ENCODE measurements at places on chromosomes 7 and 10.
A peak's percentile ranks its signal among the peaks of the same experiment; 100 is the strongest.

GRCh38 chr7:12397671-12398070, 6.0 kb downstream of the VWDE start:
- DNase-seq = no peak
- no peak overlapping the region for H3K27ac ChIP-seq
- no peak overlapping the region for H3K4me3 ChIP-seq
- no peaks in the 10 kb centered on the region for H3K27me3 ChIP-seq
- no peaks in the 10 kb centered on the region for H3K4me1 ChIP-seq
- no peaks in the 10 kb centered on the region for H3K36me3 ChIP-seq

GRCh38 chr10:25257646-25258045, 82.8 kb downstream of the GPR158 start:
- H3K4me3 ChIP-seq = no peak overlapping the region
- no peak for DNase-seq
- H3K36me3 ChIP-seq = no peaks in the 10 kb centered on the region
- no peaks in the 10 kb centered on the region for H3K27me3 ChIP-seq
- H3K4me1 ChIP-seq = no peaks in the 10 kb centered on the region

- no peak for DNase-seq
- H3K4me1 ChIP-seq = peaks cover 100% of the 10 kb centered on the region
- H3K36me3 ChIP-seq = no peaks in the 10 kb centered on the region
- H3K27me3 ChIP-seq = no peaks in the 10 kb centered on the region
These were observed 8.3 kb downstream of the TSPAN14 start for GRCh38 chr10:80462299-80462980.

GRCh38 chr10:89785095-89785494, 83.7 kb downstream of the KIF20B start:
- H3K4me3 ChIP-seq = no peak overlapping the region
- H3K4me1 ChIP-seq = no peaks in the 10 kb centered on the region
- no peak overlapping the region for H3K27ac ChIP-seq
- DNase-seq = no peak
- H3K36me3 ChIP-seq = peaks cover 7% of the 10 kb centered on the region
- H3K27me3 ChIP-seq = no peaks in the 10 kb centered on the region

- no peak overlapping the region for H3K27ac ChIP-seq
- no peak overlapping the region for H3K4me3 ChIP-seq
- no peak for DNase-seq
- H3K36me3 ChIP-seq = peaks cover 90% of the 10 kb centered on the region
These were observed 29.3 kb downstream of the CRCP start for GRCh38 chr7:66143876-66144332.

GRCh38 chr10:103111031-103111917, 81.8 kb downstream of the NT5C2 start:
- no peaks in the 10 kb centered on the region for H3K27me3 ChIP-seq
- no peak overlapping the region for H3K4me3 ChIP-seq
- no peaks in the 10 kb centered on the region for H3K36me3 ChIP-seq
- H3K27ac ChIP-seq = peak overlapping the region; percentile 8
- DNase-seq = no peak

DNA sequence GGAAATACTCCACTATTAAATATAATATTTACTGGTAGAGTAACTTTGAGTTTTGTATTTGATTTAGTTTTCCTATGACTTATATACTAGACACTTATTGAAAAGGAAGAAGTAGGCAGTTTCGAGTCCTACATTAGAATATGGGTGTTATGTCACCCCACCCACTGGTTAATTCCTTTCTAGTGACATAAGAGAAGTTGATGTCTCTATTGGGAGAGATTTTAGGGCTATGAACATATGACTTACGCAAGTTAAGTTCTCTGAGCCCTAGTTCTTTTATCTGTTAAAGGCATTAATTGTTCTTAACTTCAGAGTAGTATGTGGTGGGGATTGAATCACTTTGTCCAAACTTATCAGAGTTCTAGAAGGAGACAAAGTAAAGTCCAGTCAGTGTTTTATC, 30.5 kb downstream of the CPED1 start:
- no peaks in the 10 kb centered on the region for H3K27me3 ChIP-seq
- DNase-seq = no peak
- H3K4me3 ChIP-seq = no peak overlapping the region
- H3K36me3 ChIP-seq = no peaks in the 10 kb centered on the region
- H3K27ac ChIP-seq = peak overlapping the region; percentile 21
- no peaks in the 10 kb centered on the region for H3K4me1 ChIP-seq

GRCh38 chr7:66683770-66684123, 55.1 kb downstream of the KCTD7 start:
- no peak overlapping the region for H3K27ac ChIP-seq
- H3K4me1 ChIP-seq = peaks cover 12% of the 10 kb centered on the region
- DNase-seq = no peak
- H3K36me3 ChIP-seq = no peaks in the 10 kb centered on the region

DNA sequence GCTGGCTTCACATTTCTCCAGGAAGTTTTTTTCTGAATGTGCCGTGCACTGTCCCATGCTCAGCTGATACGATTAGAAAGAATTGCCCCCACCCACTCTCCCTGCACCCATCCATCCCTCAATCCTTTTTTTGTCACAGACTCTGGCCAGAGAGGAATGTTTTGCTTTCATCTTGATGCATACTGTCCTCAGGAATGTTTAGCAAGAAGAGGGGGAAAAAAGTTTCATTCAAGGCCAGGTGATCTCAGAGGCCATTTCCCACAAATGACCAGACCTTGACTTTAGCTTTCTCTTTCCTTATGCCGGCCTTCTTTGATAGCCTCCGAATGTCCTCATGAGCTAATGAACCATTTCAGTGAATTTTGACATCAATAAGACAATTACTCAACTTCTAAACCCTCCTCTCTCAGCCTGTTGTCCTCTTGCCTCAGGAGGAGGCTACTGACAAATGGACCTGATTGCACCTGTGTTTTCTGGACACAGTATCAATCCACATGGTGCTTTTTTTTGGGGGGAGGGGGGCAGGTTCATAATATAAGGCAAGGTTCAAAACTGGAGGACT, 105.0 kb upstream of the KLF6 start:
- H3K4me1 ChIP-seq = peaks cover 11% of the 10 kb centered on the region
- no peaks in the 10 kb centered on the region for H3K36me3 ChIP-seq
- H3K4me3 ChIP-seq = no peak overlapping the region
- no peaks in the 10 kb centered on the region for H3K27me3 ChIP-seq
- H3K27ac ChIP-seq = no peak overlapping the region

DNA sequence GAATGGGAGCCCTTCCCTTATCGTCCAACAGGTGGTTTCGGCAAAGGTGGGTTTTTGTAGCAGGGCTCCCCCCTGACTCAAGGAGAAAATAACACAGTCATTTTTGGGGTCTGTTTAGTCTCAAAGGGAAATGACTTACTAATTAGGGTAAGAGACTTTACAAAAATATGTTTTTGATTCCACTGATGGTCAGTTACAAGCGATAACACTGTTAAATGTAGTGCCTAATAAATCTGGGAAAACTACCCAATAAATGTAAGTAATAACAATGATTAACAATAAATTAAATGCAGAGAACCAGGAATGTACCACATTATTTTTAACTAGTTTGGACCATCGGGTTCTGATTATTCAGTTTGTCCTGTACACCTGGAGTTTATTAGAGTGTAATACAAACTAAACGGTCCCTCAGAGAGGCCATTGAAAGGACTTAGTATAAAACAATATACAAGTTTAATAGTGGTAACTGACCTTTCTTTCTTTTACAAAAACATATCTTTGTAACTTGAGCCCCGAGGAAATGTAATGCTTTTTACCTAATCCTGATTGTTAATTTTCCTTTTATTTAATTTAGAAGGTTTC, 216.2 kb upstream of the HABP2 start:
- no peaks in the 10 kb centered on the region for H3K27me3 ChIP-seq
- no peaks in the 10 kb centered on the region for H3K4me1 ChIP-seq
- H3K36me3 ChIP-seq = no peaks in the 10 kb centered on the region
- no peak for DNase-seq
- H3K27ac ChIP-seq = no peak overlapping the region

DNA sequence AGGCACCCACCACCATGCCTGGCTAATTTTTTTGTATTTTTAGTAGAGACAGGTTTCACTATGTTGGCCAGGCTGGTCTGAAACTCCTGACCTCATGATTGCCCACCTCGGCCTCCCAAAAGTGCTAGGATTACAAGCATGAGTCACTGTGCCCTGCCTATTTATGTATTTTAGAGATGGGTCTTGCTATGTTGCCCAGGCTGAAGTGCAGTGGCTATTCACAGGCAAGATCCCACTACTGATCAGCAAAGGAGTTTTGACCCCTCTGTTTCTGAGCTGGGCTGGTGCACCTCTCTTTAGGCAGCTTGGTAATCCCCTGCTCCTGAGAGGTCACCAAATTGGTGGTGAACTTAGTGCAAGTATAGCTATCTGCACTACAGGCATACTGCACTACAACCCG, 6.2 kb downstream of the ABHD11 start:
- no peak for DNase-seq
- no peak overlapping the region for H3K4me3 ChIP-seq
- H3K27me3 ChIP-seq = peaks cover 10% of the 10 kb centered on the region
- H3K4me1 ChIP-seq = peaks cover 33% of the 10 kb centered on the region
- no peaks in the 10 kb centered on the region for H3K36me3 ChIP-seq

DNA sequence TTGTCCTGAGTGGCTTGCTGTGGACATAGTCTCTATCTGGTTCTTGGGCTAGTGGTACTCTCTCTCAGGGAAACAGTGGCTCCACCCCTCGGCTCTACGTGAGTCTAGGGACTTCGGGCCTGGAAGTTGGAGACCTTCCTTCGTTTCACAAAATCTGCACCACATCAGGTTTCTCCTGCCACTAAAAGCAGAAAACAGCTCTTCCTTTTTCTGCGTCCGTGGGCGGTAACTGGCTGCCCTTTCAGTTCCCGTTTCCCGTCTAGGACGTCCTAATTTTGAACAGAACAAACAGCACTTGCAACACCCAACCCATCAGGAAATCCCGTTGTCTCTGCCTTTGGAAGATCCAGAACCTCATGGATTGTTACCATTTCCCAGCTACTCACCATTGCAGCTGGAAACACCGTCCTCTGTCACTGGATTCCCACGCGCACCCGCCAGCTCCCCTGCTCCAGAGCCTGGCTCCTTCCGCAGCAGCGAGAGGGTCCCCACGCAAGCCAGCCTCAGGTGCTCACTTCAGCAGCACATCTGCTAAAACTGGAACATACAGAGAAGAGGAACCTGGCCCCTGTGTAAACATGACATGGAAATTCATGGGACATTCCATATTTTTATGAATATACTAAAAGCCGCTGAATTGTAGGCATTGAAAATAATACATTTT, 311.4 kb upstream of the AKR1E2 start:
- DNase-seq = no peak
- peak overlapping the region; percentile 78 for H3K27ac ChIP-seq

DNA sequence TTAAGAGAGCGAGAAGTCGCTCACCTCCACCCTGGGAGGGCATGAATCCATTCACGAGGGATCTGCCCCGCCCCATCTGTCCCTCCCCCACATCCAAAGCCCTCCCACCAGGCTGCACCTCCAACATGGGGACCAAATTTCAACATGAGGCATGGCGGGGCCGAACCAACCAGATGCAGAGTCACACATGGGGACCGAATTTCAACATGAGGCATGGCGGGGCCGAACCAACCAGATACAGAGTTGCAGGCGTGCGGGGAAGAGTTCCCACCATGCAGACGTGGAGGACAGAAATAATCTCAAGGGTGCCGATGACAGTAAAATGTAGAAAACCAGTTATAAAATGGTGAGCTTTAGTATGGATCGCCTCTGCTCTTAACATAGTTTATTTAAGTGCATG, 564.4 kb downstream of the DNAJB6 start:
- no peaks in the 10 kb centered on the region for H3K36me3 ChIP-seq
- H3K4me3 ChIP-seq = no peak overlapping the region
- peaks cover 15% of the 10 kb centered on the region for H3K27me3 ChIP-seq
- no peaks in the 10 kb centered on the region for H3K4me1 ChIP-seq
- peak; percentile 61 for DNase-seq

GRCh38 chr10:13765641-13766341, 179.0 kb downstream of the PRPF18 start:
- no peaks in the 10 kb centered on the region for H3K27me3 ChIP-seq
- no peaks in the 10 kb centered on the region for H3K36me3 ChIP-seq
- no peaks in the 10 kb centered on the region for H3K4me1 ChIP-seq
- DNase-seq = no peak

- no peaks in the 10 kb centered on the region for H3K4me1 ChIP-seq
These were observed 1021.3 kb downstream of the XPNPEP1 start for GRCh38 chr10:108901781-108902618.

GRCh38 chr10:61438141-61438988, 14.8 kb downstream of the TMEM26 start:
- no peak overlapping the region for H3K27ac ChIP-seq
- H3K27me3 ChIP-seq = no peaks in the 10 kb centered on the region
- no peak overlapping the region for H3K4me3 ChIP-seq
- DNase-seq = peak; percentile 40
- no peaks in the 10 kb centered on the region for H3K4me1 ChIP-seq
- H3K36me3 ChIP-seq = no peaks in the 10 kb centered on the region

- H3K27ac ChIP-seq = no peak overlapping the region
- H3K4me1 ChIP-seq = no peaks in the 10 kb centered on the region
- H3K36me3 ChIP-seq = no peaks in the 10 kb centered on the region
- H3K27me3 ChIP-seq = no peaks in the 10 kb centered on the region
- DNase-seq = no peak
These were observed 60.8 kb upstream of the EEPD1 start for GRCh38 chr7:36092221-36092771.

Data from left lung (tissue), 14 donors.